ENCODE measurements at places on chromosomes 12 and 14.
A peak's percentile ranks its signal among the peaks of the same experiment; 100 is the strongest.

- DNase-seq = no peak
Measured at GRCh38 chr14:55599250-55599879, 19.4 kb downstream of the KTN1 start.

DNA sequence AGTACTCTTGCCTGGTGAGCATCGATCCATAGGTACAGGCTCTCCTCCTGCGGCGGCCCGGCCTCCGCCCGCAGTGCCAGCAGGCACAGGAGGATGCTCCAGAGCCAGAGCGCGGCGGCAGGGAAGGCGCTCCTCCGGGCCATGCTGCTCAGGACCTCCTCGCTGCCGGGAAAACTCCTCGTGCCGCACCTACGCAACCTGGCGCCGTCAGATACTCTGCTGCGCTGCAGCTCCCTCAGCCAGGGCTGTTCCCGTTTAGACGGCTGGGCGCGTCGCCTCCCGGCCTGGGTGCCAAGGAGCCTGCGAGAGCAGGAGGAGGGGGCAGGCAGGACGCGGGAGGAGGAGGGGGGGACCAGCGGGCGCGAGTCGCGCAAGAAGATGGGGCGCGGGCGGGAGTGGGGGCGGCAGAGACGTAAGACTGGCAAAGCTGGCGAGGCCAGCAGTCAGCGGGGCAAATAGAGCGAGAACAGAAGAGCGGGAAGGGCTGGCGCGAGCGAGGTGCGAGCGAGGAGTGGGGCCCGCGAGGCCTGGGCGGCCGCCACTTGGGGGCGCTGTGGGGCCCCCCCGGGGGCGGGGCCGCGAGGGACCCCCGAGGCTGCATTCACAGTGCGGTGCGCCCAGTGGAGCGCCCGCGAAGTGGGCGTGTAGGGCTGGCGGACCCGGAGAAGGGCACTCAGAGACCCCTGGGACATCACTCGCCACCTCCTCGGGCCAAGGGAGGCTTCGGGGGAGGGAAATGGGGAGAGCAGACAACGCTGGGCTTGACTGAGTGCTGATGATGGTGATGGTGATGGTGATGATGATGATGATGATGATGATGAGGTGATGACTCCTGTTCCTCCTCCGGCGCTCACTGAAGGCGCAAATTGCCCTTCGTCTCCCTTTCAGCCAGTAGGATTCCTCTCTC lies at the start of gene WIF1:
WIF1 (minus strand) TSS at position 257 of the 907 bp plus-strand sequence; CDS start at position 143, 114 bp downstream.
- peak; percentile 37 for DNase-seq

DNA sequence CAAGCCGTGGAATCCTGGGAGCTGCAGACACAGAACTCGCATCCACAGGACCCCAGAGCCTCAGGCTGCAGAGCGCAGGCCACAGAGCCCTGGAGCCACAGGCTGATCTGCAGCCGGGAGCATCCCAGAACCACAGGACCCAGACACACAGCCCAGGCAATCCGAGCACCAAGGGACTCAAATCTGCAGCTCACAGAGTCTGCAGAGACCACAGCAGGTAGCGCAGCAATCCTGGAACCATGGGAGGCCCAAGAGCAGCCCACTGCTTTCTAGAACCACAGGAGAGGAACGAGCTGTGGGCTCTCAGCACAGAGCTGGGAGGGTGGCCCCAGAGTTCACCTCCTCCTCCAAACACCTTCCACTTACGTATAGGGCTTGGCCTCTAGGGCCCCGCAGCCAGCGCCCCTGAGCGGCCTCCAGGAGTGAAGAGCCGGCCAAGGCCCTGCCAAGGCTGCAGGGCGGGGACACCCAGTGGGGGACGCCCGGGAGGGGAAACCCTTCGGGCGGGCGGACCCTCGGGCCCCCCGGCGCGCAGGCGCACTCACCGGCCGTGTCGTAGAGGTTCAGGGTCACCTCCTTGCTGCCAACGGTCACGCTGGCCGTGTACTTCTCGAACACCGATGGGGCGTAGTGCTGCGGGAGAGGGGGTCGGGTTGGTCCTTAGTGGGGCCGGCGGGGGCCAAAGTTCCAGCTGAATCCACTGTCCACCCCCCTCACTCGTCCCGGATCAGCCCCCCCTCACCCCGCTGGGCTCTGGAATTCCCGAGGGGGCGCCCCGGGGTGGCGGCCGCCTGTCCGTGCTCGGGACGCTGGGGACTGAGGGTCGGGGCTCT lies 665 bp downstream of the RHOF start:
- DNase-seq = no peak

DNA sequence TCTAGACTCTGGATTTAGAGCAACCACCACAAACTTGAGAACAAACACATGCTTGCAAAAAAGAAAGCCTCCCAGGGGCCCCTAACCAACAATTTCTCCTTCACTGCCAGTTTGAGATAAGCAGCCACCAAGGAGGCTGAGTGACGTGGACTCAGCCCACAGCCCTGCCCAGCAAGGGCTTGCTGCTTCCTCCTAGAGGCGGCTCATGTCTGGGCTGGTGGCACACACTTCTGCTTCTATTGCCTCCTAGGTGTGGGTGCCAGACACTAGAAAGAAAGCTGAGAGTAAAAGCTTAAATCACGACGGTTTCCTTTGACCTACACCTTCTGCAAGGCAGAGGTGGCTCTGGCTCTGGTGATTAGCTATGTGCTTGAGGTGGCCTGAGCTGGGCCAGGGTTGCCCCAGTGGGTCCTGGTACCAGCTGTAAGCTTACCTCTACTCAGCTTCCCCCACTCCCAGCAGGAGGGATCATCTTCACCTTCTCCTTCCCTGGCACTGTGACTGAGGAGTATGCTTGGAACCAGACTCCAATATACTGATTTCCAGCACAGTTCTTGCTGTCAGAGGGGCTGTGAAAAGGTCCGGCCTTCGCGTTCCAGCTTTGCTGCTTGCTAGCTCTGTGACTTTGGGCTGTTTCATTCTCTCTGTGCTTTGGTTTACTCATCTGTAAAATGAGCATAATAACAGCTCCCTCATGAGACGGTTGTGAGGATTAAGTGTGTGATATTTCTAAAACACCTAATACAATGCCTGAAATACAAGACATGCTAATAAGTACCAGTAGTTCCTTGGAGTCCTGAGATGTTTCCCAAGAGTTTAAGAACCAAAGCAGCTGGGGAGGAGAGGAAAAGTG lies 89.7 kb upstream of the PARP11 start:
- DNase-seq = no peak

DNA sequence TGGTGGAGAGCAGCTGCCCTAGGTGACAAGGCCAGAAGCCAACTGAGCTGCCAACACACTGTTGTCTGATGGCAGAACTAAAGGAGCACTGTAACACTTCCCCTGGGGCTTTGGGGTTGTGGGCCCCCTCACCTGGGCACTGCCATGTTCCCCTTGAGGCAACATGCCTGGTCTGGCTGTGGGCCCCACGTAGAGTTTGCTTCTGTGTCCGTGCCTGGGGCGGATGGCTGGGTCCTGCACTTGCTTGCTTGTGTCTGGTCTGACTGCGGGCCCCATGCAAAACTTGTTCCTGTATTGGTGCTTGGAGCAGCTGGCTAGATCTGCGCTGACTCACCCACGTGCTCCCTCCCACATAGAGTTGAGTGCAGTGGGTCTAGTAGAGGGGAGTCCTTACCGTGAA lies 78.4 kb downstream of the MNAT1 start:
- no peak for DNase-seq

- no peak for DNase-seq
Measured at GRCh38 chr12:29940811-29941210, 157.1 kb upstream of the TMTC1 start.

- no peak for DNase-seq
Measured at GRCh38 chr12:89969093-89969492, 260.5 kb upstream of the ATP2B1 start.

GRCh38 chr14:26947265-26947664 lies 349.4 kb upstream of the NOVA1 start:
- no peak for DNase-seq

GRCh38 chr14:91371011-91371989 lies 46.3 kb downstream of the CCDC88C start:
- DNase-seq = no peak

DNA sequence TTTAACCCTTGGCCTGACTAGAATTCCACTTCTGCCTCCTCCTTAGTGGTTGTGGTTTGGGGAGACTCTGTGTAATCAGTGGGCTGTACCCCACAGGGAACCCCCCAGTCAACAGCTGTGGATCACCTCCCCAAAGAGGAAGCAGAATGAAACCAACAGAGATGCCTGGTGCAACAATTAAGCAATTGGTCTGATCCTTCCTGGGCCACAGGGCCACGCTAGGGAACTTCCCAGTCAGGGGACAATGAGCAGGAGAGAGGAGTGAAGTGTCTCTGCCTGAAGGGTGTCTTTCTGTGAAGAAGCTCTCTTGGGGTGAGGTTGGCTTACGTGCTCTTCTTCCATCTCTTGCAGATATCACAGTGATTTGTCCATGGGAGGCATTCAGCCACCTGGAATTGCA lies 8.2 kb downstream of the PDE6H start:
- DNase-seq = no peak

DNA sequence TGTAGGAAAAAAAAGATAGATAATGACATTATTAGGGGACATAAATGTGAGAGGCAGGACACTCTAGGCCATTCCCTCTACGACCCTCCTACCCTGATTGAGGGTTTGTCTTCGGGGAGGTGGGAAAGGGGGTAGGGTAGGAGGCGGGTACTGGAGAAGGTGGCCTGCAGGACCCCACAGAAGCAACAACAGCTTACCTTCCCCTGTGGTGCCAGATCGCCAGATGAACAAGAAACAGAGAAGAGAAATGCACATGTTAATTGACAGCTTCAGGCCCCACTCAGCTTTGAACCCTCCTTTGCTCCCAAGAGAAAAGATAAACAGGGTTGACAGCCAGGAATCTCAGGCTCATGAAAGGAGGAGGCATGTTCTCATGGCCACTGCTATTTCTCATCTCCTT lies 4.8 kb downstream of the PHB2 start:
- DNase-seq = peak; percentile 18

DNA sequence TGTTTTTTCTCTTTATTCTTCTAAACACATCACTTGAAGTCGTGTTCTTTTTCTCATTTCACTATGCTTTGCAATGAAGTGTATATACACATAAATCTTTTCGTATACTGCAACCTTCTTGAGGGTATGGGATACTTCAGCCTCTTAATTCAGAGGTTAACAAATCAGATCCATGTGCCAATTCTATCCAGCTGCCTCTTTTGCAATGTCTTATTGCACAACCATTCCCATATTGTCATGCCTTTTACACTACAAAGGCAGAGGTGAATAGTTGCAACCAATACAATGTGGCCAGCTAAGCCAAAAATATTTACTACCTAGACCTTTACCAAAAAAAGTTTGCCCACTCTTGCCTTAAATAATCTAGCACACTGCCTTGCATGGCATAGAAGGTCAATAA lies 224.5 kb upstream of the FOXG1 start:
- no peak for DNase-seq

DNA sequence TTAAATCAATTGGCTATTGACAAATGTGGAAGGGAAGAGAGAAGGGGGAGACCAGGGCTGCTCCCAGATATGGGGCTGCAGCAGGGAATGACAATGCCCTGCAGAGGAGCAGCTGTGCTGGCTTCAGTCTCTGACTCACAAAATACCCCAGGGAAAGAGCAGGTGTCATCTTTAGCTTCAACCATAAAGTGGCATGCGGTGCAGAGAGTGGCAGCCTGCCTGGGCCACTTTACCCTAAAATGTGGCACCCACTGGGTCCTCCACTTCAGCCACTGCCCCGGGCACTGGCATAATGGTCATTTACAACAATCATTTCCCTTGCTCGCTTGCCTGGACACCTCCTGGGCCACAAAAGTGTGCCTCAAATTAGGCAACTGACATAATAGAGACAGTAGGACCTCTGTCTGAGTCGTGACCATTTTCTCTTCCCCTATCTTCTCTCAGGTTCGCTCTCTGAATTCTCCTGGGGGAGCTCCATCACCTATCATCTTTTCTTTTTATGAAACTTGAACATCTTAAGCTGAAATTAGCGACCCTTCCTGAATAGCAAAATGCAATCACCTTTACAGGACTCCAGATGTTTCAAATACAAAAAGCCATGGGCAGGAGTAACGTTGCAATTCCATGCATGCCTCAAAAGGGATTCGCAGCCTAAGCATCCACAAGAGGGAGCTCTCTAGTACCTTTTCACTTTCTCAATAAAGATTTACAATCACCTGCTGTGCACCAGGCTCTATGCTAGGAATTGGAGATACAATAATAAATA lies 179.9 kb upstream of the ATF7IP start:
- DNase-seq = no peak

- no peak for DNase-seq
Measured at GRCh38 chr12:95073698-95074520, 491 bp upstream of the NR2C1 start.
